ENCODE measurements at places on chromosomes 11 and 22. TPM values are rescaled to one million over a fixed set of nuclear protein-coding genes. Genes with fewer than 3 reads are reported as not detected.

Gene MMP10
- not detected for total RNA-seq

DNA sequence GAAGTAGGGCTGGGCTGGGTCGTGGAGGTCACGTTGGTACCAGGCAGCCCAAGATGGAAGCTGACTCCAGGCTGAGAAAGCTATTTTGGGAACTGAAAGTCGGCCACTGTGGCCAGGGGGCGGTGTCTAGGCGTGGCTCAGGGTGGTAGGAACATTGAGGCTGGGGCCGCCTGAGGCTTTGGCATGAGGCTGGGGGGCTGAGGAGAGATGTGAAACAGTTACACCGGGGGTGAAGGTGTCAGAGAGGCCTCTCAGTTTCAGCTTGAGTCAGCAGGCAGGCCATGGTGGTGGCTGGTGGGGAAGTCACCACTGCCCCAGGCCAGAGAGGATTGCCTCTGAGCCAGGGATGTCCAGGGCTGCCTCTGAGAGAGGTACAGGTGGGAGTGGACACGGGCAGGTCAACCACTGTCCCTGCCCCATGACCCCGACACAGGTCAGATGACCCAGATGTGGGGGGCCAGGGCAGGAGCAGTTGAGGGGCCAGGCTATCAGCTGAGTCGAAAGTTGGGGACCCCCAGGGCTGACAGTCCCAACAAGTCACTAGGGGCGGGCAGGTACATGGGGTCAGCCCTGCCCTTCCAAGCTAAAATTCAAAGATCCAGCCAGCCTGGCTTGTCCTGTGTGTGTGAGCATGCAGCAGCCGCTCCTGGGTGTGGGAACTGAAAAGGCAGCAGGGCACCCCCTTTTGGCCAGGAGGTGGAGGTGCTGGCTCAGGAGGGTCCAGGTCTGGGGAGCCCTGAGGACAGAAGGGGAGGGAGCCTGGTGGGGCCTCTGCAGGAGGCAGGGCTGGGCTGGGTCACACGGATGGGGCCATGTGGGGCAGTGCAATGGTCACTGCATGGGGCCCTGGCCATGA, 7.2 kb downstream of the KCNK7 start:
- H3K27me3 ChIP-seq = no peaks in the 10 kb centered on the region
- peak overlapping the region; percentile 93 for H3K27ac ChIP-seq
- H3K36me3 ChIP-seq = peaks cover 12% of the 10 kb centered on the region

GRCh38 chr11:5004424-5005274, 10.0 kb downstream of the OR51L1 start:
- H3K4me1 ChIP-seq = no peaks in the 10 kb centered on the region
- H3K27ac ChIP-seq = no peak overlapping the region
- H3K27me3 ChIP-seq = peaks cover 2% of the 10 kb centered on the region
- no peaks in the 10 kb centered on the region for H3K36me3 ChIP-seq

DNA sequence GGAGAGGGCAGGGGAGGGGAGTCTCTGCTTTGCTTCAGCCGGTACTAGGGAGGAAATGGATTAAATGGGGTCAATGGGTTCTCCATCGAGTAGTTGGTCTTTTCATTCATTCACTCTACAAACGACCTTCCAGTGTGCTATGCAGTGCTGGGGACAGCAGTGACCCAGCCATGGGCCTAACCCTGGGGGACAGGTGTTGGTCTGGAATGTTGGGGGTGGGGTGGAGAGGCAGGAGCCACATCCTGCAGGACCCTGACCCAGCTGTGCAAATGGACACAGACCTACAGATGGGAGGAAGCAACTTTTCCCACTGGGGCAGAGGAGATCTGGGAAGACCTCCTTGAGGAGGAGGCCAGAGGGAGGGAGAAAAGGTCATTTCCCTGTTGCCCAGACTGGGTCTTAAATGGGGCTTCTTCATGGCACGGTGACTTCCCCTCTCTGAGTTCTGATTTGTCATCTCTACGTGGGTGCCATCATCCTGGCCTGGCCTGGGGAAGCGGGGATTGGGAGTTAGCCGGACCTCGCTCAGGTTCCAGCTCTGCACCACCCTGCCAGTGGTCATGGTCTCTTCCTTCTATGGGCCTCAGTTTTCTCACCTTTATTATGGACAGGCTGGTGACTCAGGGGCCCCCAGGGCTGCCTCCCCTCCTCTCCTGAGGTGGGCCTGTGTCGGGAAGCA, 2.0 kb downstream of the CYTH4 start:
- no peak for DNase-seq
- peaks cover 44% of the 10 kb centered on the region for H3K36me3 ChIP-seq
- peaks cover 53% of the 10 kb centered on the region for H3K4me1 ChIP-seq
- peak overlapping the region; percentile 89 for H3K4me3 ChIP-seq

GRCh38 chr11:16347928-16348685, 8.2 kb downstream of the SOX6 start:
- H3K4me1 ChIP-seq = no peaks in the 10 kb centered on the region
- H3K27ac ChIP-seq = no peak overlapping the region
- no peak for DNase-seq
- no peaks in the 10 kb centered on the region for H3K36me3 ChIP-seq

GRCh38 chr22:28034145-28034759, 115.2 kb upstream of the PITPNB start:
- H3K27ac ChIP-seq = no peak overlapping the region
- peaks cover 2% of the 10 kb centered on the region for H3K4me1 ChIP-seq
- no peak overlapping the region for H3K4me3 ChIP-seq
- DNase-seq = no peak
- peaks cover 2% of the 10 kb centered on the region for H3K36me3 ChIP-seq

GRCh38 chr11:128315933-128316332, 271.4 kb downstream of the ETS1 start:
- H3K27ac ChIP-seq = peak overlapping the region; percentile 38
- peaks cover 70% of the 10 kb centered on the region for H3K4me1 ChIP-seq
- peaks cover 59% of the 10 kb centered on the region for H3K36me3 ChIP-seq
- H3K4me3 ChIP-seq = no peak overlapping the region

GRCh38 chr11:13550761-13551160, 55.0 kb upstream of the PTH start:
- DNase-seq = no peak
- H3K4me1 ChIP-seq = no peaks in the 10 kb centered on the region
- H3K27me3 ChIP-seq = no peaks in the 10 kb centered on the region
- H3K36me3 ChIP-seq = no peaks in the 10 kb centered on the region
- no peak overlapping the region for H3K4me3 ChIP-seq
